CD4-positive, alpha-beta T cell treated with Interleukin-2 at 100 ng/mL for 4 hours (primary cell): ENCODE measurements at places on chromosomes 4 and X.
A peak's percentile ranks its signal among the peaks of the same experiment; 100 is the strongest.

GRCh38 chr4:73193659-73194058 lies 64.9 kb downstream of the ANKRD17 start:
- no peak for DNase-seq

GRCh38 chrX:14291666-14292500 lies 237.5 kb upstream of the GLRA2 start:
- no peak for DNase-seq

GRCh38 chr4:22573641-22574040 lies 57.8 kb upstream of the ADGRA3 start:
- DNase-seq = no peak

GRCh38 chrX:56975611-56976010 lies 19.7 kb downstream of the SPIN3 start:
- DNase-seq = no peak

DNA sequence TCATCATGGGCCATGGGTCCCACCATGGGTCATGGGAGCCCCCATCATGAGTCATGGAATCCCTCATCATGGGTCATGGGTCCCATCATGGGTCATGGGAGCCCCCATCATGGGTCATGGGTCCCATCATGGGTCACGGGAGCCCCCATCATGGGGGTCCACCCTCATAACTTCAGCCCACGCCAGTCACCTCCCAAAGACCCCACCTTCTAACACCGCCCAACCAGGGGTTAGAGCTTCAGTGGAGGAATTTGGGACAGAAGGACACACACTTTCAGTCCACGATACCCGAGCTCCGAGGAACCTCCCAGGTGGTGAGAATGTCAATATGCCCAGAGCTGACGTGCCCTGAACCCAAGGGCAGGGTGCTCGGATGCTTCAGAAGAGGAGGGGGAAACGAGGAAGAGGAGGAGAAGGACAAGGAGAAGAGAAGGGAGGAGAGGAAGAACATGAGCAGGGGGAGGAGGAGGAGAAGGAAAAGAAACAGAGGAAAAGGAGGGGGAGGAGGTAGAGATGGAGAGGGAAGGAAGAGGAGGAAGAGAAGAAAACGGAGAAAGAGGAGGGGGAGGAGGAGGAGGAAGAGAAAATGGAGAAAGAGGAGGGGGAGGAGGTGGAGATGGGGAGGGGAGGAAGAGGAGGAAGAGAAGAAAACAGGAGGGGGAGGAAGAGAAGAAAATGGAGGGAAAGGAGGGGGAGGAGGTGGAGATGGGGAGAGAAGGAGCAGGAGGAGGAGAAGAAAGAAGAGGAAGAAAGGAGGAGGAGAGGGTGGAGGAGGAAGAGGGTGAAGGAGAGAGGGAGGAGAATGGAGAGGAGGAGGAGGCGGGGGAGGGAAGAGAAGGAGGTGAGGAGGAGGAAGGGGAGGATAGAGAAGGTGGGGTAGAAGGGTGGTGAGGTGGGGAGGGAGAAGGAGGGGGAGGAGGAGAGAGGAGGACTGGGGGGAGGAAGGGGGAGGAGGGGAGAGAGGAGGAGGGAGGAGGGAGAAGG lies 17.7 kb downstream of the IL3RA start:
- no peak for DNase-seq

GRCh38 chr4:37604461-37604860 lies 81.7 kb downstream of the RELL1 start:
- no peak for DNase-seq

DNA sequence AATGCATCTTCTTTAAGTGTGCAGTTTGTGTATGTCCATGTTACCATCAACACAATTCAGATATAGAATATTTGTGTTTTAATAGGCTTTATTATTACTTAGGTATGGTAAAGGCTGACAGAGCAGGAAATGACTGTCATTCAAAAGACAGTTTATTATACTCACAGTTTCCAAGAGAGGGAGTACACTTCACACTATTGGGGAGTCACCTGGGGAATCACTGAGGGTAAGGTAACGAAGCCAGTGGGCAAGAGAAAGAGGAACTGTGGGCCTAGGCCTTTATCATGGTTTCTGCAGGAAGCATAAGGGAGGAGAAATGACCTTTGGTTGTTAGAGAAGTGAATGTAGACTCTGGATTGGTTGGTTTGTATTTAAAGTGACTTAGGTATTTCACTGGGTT lies 235.1 kb upstream of the HCCS start:
- DNase-seq = no peak

DNA sequence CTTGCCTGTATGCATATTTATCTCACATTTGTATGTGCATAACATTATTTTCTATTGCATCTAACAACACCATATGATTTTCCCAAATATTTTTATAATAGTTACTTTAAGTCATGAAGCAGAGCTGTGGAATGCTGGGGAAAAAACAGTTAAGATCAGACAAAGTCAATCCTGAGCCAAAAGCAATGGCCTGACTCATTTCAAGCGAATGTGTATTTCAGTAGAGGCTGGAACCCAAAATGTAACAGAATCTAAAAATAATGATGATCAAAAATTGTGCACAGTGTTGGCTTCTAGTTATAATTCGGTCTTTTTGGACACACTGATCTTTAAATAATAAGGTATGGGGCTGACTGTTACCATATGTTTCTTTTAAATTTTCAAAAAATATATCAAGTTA lies 516.2 kb upstream of the ADGRL3 start:
- no peak for DNase-seq

DNA sequence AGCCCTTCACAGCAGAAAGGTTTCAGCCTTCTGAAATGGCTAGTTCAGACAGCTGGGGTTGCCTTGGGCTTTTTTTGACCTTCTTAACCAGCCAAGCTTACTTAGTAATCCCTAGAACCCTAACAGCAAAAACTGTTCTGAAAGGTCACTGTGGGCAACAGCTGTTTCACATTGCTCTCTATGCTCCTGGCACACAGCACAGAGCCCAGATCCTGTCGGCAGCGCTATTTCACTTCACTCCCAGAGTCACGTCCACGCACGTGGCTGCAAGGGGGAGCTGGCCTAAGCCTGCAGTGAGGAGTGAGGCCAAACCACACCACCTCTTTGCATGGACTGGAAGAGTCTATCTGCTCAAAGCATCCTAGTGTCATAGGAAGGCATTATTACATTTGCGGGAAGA lies 32.0 kb upstream of the STS start:
- DNase-seq = no peak

DNA sequence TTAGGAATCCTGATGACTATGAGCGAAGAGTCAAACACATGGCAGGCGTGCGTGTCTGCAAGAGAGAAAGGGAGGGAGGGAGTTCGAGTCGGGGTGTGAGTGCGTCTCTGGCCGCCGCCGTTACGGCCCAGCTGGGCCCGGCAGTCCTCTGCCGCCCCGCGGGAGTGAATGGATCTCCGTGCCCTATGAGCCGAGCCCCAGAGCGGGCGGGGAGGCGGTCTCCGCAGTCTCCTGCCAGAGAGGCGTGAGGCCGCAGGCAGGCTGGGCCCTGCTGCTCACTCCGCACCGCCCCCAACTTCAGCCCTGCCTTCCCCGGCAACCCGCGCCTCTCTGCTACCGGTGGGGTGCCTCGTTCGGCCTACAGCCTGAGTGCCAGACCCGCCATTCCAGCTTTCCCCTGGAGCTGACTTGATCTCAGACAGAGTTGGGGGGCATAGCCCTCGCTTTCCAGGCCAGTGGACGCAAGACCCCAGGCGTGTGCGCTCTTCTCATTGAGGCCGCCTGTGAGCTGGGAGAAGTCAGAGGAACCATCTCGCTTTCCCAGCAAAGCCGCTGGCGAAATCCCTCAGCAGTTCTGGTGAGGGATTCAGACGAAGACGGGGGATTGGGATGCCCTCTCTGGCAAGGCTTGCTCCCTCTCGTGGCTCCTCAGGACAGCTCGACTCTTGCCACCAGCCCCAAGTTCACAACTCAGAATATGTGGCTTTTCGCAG lies 1.4 kb downstream of the SLC16A2 start:
- DNase-seq = no peak

GRCh38 chrX:151899622-151900021 lies 13.1 kb upstream of the MAGEA4 start:
- no peak for DNase-seq

DNA sequence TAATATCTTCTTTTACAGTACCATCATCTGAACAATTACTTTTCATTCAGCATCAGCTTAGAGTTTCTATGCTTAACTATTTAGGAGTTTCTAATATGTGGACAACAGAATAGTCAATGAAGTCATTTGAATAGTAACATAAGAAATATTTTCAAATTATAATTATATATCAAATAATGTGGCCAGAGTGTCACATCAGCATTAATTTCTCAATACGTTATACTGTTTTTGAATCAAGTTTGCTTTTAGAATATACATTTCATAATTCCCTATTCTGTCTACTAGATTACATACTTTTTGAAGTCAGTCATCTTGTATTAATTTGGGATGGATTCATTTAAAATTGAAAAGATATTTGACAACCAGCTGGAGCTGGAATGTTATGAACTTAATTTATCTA lies 677.4 kb upstream of the PABPC4L start:
- DNase-seq = no peak

GRCh38 chr4:165328101-165328425 lies 594 bp downstream of the MSMO1 start:
- no peak for DNase-seq

GRCh38 chr4:150983851-150984250 lies 31.2 kb downstream of the LRBA start:
- DNase-seq = no peak

DNA sequence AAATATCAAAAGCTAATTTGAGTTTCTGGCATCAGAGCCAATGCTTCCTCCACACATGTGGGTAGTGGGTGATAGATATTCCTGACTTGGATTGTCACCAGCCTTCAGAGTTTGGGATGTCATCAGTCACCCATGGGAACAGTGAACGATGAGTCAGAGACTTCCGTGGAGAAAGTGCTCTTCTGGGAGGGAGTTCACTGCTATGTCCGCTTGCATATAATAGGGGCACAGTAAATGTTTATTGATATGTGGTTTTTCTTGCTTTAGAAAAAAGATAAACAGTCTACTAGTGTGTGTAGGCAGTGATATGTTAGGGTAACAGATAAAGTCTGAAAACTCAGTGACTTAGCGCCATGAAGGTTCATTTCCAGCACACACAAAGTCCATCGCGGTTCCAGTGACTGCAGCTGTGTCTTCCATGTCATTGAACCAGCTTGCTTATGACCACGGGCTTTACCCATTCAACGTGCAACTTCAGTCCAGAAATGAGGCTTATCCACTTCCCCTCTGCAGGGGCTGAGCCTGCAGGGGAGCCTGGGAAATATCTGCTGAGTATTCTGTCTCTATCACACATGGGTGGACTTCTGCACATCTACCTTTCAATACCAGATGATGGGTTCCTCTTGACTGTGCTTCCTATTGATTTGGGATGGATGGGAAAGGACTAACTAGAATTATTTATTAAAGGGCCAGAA lies 87.7 kb upstream of the WWC2 start:
- DNase-seq = no peak

GRCh38 chrX:50771382-50771781 lies 42.6 kb downstream of the SHROOM4 start:
- no peak for DNase-seq

DNA sequence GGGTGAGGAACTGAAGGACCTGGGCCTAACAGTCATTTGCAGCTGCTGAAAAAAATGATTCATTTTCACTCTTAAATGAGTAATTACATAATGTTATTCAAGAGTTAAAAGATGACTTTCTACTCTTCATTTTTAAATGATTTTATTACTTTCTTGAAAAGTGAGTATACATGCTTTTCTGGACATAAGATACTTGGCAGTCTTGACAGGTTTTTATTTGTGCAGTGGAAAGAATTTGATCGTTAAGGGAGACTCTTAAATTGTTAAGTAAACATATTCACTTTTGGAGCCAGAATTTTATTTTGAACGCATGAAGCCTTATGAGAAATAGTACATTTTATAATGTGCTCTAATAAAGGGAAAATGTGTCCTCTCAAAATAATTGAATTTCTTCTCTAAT lies 245.7 kb downstream of the TENM3 start:
- DNase-seq = no peak

- no peak for DNase-seq
Measured at GRCh38 chrX:94831364-94831763, 1157.4 kb downstream of the FAM133A start.

DNA sequence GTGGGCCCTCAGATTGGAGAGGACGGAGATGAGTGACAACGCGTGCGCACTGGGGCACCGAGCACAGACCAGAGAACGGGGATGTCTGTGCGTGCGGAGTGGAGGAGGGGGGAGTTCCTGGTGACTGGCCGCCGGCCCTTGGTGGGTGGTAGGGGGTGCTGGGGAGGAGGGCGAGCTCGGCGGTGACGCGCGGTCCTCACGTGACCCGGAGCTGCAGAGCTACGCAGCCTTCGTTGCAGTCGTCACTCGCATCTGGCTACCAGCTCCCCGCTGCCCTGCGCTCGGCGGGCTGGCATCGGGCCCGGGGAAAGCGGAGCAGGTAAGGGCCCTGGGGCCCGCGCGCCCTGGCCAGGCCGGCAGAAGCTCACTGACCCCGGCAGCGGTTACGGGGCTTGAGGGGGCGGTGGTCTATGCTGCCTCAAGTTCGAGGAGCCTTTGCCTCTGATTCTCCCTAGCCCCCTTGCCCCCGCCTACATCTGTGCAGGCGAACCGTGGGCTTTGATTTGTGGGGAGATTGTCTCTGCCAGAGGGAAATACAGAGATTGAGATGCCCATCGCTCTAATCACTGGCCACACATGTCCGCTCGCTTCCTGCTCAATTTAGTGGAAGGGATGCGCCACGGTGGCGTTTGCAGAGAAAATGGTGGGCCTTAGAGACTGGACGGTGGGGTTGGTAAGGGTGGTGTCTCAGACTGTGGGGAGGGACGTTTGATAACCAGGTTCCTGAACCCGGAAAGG lies at the start of gene ARMCX4:
Gene ARMCX4 (plus strand): TSS at position 245 of the 738 bp plus-strand sequence. CDS start 3,134 bp downstream, outside the sequence.
- peak; percentile 12 for DNase-seq

GRCh38 chr4:55964046-55964445 lies 15.3 kb downstream of the CEP135 start:
- no peak for DNase-seq

- DNase-seq = no peak
Measured at GRCh38 chr4:24497221-24497620, 87.1 kb downstream of the DHX15 start.

DNA sequence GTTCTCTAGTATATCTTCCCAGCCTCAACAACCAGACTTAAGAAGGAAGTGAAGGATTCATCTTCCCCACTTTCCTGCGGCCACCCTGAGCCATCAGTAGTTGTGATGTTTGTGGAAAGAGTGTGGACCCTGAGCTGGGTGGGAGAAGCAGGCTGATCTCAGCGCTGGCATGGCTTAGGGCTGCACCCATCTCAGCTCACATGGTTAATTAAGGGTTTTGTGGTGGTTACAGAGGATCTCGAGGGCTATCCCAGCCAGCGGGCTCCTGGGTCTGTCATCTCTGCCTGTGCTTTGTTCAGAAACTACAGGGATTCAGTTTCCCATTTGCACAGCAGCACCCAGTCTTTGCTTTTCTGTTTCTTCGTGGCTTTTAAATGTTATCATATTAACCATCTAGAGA lies 163.4 kb downstream of the PTTG2 start:
- no peak for DNase-seq
